Stimulated activated CD4-positive, alpha-beta T cell treated with anti-CD3 and anti-CD28 coated beads, Interleukin-4, amount 100 ng/mL, for 48 hours (primary cell): ENCODE measurements at places on chromosomes 6 and 20.

DNA sequence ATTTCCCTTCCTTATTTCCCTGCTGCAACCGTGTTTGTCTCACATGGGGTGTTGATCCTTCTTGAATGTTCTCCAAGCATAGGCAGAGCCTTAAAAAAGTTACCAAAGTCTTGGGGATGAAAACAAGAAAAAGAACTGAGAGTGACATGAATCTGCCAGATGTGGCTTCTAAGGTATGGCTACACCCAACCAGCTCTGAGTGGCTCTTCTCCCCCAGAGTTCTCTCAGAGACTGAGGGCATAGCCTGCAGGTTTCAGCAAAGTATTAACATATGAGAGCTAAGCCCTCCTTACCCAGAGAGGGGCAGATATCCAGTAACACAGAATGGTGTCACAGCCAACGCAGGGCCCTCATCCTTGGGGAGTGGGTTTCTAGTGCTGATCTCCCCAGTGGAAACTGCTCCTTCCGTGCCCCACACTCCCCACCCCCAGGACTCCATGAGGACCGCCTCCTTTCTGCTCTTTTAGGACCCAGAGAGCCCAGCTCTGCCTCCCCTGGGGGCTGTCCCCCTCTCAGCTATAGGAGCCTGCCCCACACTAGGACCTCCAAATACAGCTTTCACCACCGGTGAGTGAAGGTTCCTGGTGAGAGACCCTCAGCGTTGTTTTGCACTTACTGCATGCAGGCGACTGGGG, 23.3 kb upstream of the SGK2 start:
- DNase-seq = no peak

- DNase-seq = no peak
Observed at GRCh38 chr6:164344801-164345291, 930.3 kb downstream of the QKI start.

DNA sequence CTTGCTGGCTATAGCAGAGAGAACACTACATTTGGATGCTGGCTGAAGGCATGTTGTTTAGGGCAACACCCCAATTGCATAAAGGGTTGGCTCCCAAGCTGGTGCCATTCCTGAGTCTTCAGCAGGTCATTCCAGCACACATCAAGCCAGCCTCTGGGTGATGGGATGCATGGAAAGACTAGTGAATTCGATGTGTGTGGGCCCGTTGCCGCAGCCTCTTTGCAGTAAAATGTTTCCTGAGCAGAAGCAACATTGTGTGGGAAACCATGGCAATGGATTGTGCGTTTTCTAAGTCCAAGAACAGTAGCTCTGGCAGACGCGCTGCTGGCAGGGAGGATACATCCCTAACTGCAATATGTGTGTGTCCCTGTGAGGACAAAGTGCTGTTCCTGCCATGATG, 142.4 kb upstream of the SLC24A3 start:
- no peak for DNase-seq

DNA sequence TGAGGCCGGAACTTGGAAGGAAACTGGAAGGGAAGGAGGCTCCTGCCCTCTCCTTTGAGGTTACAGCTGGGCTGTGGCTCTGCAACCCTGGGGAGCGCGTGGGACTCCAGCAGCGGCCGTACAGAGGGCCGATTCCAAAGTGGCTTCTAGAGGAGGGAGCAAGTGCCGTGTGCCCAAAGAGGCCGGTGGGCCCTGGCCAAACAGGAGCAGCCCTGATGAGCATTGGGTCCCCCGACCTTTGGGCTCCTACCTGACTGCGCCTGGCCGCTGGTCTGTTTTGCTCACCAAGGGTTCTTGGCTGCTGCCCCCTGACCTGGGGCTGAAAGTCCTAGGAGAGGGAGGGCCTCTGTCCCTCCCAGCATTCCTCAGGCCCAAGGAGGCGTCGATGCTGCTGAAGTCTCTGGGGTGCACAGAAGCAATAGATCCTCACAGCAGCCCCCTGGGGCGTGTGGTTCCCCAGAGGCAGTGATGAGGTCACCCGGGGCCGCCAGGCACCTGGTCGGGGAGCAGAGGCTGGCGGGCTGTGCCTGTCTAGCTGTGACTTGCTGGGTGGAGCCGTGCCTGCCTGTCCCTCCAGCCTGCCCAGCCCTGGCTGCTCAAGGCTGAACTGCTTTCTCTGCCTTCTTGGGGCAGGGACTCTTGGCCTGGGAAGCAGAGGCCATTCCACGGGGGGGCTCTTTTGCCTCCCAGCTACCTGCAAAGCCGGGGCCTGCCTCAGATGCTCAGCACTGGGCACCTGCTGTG, 9.8 kb downstream of the RBM38 start:
- DNase-seq = no peak
